ENCODE measurements at places on chromosomes 2 and 18. TPM values are rescaled to one million over a fixed set of nuclear protein-coding genes. Genes with fewer than 3 reads are reported as not detected.
A peak's percentile ranks its signal among the peaks of the same experiment; 100 is the strongest.

Gene C2orf81
- total RNA-seq, result 1.5 TPM

DNA sequence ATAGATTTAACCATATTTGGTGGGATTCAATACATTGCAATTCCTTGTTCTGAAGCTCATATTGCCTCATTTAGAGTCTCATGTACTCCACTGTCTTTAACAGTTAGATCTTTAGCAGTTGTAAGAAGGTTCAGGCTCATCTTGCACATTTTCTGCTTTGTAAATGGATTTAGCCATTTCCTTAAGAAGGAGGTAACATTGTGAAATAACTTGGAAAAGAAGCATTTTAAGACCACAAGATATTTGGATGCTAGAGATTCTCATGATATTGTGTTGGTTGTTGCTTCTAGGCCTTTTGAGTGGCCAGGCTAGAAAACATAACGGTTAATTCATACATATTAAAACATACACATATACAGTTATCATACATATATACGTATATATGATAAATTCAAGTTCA lies 445.8 kb upstream of the NXPH2 start:
- H3K27ac ChIP-seq, result no peak overlapping the region
- DNase-seq, result no peak
- no peak overlapping the region for H3K4me3 ChIP-seq
- no peaks in the 10 kb centered on the region for H3K27me3 ChIP-seq
- no peaks in the 10 kb centered on the region for H3K36me3 ChIP-seq

DNA sequence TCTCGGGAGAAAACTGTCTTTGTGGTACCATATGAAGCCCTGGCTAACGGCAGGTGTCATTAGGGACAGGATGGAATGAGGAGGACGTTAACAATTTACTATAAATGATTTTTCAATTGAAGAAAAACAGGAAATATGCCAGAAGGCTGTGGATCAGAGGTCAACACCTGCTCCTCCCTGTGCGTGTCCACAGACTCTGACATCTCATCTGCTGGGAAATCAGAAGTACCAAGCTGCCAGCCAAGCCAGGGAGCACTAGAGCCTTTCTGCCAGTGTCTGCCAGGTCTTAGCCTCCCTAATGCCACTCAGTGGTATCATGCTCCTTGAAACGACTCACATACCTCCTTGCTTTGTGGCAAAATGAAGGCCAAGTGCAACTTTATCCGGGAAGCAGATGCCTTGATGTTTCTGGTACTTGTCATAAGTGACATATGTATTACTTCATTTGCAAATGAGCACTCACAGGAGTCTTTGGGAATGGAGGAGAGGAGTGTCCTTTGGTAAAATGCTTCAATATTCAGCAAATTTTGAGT lies 541.1 kb downstream of the SATB2 start:
- no peaks in the 10 kb centered on the region for H3K36me3 ChIP-seq
- no peak for DNase-seq
- H3K4me1 ChIP-seq, result no peaks in the 10 kb centered on the region
- no peaks in the 10 kb centered on the region for H3K27me3 ChIP-seq
- H3K4me3 ChIP-seq, result no peak overlapping the region

DNA sequence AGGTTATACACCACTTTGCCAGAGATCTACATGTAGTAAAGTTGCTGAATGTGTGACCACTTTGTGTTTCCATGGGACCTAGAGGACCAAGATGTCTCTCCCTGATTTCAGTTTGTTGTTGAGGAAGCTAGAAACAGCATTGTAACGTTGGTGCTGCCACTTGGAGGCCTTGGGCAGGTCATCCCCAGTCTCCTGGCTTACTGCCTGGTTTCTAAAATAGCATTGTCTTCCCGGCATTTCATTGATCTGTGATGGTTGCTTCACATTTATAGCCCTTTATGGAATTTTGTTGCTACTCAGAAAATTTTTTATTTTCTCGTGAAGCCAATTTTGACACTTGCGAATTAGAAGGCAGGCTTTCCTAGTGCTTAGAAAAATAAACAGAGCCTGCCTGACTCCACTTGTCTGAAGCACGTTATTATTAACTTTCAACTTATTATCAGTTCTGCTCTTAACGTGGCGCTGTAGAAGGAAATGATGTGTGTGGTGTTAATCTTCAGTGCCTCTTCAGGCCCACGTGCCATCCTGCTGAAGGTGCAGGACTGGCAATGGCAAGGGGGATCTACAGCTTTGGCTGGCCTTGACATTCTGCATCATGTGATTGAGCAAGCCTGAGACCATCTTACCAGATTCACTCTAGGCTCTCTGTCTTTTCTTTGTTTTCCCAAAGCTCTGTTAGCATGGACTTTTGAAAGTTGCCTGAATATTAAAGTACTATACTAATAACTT lies 59.9 kb downstream of the INPP4A start:
- no peaks in the 10 kb centered on the region for H3K36me3 ChIP-seq
- DNase-seq, result peak; percentile 27
- H3K27me3 ChIP-seq, result no peaks in the 10 kb centered on the region
- no peaks in the 10 kb centered on the region for H3K4me1 ChIP-seq

DNA sequence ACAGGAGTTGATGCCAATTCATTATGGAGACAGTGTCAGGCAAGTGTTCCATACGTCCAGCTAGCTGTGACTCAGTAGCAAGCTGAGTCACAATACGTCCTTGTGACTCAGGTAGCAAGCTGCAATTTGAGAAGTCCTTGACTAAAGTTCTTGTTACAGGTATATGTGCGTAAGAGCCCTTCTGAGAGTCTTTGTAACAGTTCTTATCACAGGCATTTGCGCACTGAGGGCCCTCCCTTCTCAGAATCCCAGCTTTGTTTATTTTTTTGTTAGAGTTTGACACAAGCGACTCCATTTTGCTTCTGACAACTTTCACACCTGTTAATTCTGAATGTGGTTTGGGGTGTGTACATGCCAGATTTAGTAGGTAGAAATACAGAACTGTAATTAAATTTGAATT lies 20.1 kb upstream of the ACMSD start:
- H3K27ac ChIP-seq, result no peak overlapping the region
- no peaks in the 10 kb centered on the region for H3K4me1 ChIP-seq
- H3K4me3 ChIP-seq, result no peak overlapping the region
- H3K36me3 ChIP-seq, result no peaks in the 10 kb centered on the region
- DNase-seq, result peak; percentile 73
- no peaks in the 10 kb centered on the region for H3K27me3 ChIP-seq

Gene PLCL1
- total RNA-seq, result 0.83 TPM

Gene BUB1
- total RNA-seq, result 3.9 TPM

Data from fibroblast of lung (primary cell).